Right atrium auricular region (tissue), 2 donors: ENCODE measurements at places on chromosomes 12 and 14.

GRCh38 chr12:120438495-120439198 lies 734 bp downstream of the COX6A1 start:
- DNase-seq = no peak

DNA sequence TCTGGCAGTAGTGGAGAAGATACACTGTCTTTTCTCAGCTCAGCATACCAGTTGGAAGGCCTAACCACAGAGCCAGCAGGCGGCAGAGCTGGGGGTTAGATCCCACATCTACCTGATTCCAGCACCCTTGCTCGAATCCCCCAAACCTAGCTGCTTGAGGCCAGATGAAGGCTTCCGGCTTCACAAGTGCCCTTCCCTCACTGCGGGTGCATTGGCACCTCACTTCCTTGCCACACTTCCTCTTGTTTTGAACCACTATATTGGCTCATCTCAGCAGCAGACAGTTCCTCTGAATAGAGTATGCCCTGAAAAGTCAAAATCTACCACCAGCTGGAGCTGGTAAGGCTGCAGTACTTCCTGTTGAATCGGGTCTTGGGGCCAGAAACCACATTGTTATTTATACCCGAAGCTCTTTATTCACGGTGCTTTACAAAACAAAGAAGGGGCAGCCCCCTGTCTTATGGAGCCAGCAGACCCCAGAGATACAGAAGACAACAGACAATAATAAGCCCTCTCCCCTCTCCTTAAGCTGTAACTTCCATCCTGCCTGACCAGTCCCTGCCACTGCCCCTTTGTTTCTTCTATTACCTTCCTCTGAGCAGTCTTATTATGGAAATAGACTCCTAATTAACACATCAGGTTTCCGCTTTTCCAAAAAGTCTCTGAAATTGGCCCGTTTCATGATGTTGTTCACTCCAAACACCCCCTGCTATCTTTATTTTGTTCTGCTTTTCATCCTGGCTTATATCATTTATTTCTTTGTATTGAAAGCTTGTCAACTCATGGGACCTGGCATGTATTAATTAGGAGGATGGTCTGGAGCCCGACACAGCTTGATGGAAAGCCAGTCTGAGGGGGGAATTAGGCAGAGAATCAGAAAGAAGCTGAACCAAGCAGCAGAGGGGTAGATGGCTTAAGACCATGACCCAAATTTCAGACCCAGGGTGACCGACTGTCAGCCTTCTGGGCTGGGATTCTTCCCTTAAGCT lies 233.5 kb downstream of the EFCAB11 start:
- peak; percentile 64 for DNase-seq

DNA sequence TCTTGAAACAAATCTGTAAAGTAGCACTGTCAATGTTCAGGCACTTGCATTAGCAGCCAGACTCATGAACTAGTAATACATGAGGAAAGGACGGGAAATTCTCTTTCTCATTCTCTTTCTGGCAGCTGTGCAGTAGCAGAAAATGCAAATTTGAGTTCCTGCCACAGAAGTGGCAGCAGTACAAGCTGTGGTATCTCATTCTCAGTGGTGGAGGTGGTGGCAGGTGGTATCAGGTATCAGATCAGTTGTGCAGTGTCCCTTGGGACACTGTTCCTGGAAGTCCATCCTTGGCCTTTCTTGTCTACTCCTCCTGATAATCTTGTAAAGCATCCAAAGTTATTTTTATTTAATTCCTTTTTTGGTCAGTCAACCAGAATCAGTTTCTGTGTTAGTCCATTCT lies 103.0 kb downstream of the C12orf42 start:
- DNase-seq = no peak

GRCh38 chr12:119202544-119202943 lies 23.8 kb downstream of the HSPB8 start:
- no peak for DNase-seq

- DNase-seq = no peak
Observed at GRCh38 chr12:133236144-133236543, 467 bp upstream of the ANHX start.
